ENCODE measurements at places on chromosomes 3 and 15.

DNA sequence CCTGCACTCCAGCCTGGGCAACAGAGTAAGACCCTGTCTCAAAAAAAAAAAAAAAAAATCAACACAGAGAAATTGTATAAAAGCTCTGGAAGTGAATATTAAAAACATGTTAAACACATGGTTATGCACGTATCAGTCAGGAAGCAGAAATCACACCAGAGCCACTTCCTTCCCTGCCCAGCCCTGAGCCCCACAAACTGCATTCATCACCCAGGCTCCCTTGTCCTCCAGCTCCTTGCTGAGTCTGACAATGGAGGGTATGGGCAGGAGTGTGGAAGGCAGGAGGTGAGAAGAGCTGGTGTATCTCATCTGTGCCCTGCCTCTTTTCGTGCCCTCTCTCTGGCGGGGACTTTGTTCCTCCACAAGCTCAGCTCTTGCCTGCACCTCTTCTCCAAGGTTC lies 12.1 kb upstream of the LOXL1 start:
- DNase-seq, result no peak

- peak; percentile 22 for DNase-seq
These were observed 116.2 kb downstream of the MFSD1 start for GRCh38 chr3:158918008-158918407.

DNA sequence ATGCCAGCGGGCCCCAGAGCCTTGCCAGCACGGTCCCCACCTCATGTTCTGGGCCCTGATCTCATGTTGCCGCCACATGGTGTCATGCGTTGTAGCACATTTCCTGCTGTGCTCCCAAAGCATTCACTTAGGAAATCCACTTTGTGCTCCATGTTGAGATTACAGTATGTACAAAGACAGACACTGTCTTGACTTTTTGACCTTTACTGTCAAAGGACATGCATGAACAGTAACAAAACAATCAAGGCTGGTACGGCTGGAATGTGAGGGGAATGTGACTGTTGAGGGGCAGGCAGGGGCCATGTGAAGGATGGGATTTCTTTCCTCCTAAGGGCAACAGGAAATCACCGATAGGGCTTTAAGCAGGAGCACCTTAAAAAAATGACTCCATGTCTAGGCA lies 53.3 kb upstream of the RPL32 start:
- no peak for DNase-seq

GRCh38 chr3:143538577-143538981 lies 309.7 kb downstream of the SLC9A9 start:
- no peak for DNase-seq

DNA sequence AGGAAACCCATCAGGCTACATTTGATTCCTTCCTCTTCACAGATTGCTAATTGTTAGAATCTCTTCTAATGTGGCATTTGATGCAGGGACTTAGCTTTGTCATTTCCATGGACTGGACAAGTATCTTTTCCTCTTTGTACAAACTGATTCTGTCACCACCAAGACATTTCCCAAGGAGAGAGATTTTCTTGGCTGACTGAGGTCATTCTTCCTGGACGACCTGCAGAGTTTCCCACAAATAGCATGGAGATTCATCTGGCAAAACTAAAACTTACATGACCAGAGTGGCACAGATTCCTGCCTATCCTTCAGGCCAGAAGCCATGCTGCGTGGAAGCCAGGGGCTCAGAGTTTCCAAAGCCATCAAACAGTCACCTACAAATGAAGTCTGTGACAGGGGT lies 269.2 kb upstream of the LRTM1 start:
- no peak for DNase-seq
